ENCODE measurements at places on chromosomes 3 and 15. TPM values are rescaled to one million over a fixed set of nuclear protein-coding genes. Genes with fewer than 3 reads are reported as not detected.

The PLSCR2 gene
- polyA plus RNA-seq, result 0.30 TPM

The CYP1A2 gene
- polyA plus RNA-seq, result not detected

The GP9 gene
- not detected for polyA plus RNA-seq

The FAM219B gene
- polyA plus RNA-seq, result 27.6 TPM

The DAPK2 gene
- polyA plus RNA-seq, result 6.0 TPM

The FES gene
- 24.4 TPM for polyA plus RNA-seq

The VEPH1 gene
- polyA plus RNA-seq, result 7.6 TPM

The GOLGA8G gene
- polyA plus RNA-seq, result 0.08 TPM

The BCL6 gene
- 40.7 TPM for polyA plus RNA-seq

The TEX55 gene
- polyA plus RNA-seq, result not detected

All from pancreas (tissue), 10 donors.